Neural progenitor cell (in vitro differentiated cells): ENCODE measurements at places on chromosomes 3 and 15.

DNA sequence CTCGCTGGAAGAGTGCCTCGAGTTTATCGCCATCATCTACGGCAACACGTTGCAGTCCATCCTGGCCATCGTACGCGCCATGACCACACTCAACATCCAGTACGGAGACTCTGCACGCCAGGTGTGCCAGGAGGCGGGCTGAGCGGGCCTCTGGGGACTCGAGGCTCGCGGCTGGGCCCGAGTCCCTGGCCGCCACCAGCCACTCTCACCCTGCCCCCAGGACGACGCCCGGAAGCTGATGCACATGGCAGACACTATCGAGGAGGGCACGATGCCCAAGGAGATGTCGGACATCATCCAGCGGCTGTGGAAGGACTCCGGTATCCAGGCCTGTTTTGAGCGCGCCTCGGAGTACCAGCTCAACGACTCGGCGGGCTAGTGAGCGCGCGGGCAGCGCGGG lies 1.9 kb downstream of the GNAT1 start:
- no peak for DNase-seq

GRCh38 chr15:95658799-95659198 lies 671.7 kb upstream of the NR2F2 start:
- DNase-seq: no peak

DNA sequence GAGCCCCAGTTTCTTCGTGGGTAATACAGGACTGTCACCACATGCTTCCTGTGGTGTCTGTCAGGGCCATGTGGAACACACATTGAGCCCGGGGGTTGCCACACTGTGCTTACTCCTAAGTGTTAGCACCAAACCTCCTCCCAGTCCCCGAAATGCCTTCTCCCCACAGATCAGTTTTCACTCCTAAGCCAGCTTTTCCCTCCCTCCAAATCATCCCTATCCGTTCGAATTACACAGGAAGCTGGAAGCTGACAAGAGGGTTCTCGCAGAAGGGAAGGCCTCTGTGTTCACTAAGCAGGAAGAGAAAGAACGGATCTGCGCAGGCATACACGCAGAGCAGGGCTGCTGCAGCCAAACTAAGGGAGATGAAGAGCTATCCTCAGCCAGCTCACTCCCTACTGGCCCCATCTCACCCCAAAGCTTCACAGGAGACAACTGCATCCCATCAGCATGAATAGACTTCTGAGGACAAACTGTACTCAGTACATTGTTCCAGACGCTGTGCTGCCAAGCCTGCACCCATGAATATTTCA lies 32.3 kb downstream of the XXYLT1 start:
- no peak for DNase-seq

DNA sequence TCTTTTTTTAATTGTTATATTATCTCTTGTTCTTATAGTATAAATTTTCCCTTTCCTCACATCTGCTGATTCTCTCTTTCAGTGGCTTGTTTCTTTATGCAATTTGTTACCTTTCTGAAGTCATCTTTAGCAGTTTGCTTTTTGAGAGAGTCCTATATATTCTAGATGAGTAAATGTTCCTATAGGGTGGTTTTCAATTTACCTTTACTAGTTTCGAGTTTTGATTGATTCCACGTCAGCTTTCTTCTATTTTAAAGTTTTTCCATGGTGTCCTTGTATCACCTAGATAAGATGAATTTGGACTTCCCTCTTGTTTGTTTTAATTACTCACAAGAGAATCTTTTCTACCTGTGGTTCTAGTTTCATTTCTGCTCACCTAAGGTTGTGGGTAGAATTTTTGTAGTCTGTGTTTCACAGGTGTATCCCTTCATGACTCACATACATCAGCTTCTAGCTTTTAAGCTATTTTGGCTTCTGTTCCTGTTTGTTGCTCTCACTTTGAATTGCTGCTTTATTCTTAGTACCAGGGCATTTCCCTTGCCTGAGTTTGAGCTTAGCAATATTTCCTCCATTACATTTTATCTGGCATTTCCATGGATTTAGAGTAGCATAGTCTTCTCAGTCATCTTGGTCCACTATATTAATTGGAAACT lies 6.4 kb downstream of the TEX9 start:
- no peak for DNase-seq

GRCh38 chr3:129554356-129555152 lies 11.6 kb downstream of the H1-8 start:
- peak; percentile 39 for DNase-seq

- DNase-seq: peak; percentile 71
Observed at GRCh38 chr3:157129803-157130466, 30.0 kb downstream of the CCNL1 start.

DNA sequence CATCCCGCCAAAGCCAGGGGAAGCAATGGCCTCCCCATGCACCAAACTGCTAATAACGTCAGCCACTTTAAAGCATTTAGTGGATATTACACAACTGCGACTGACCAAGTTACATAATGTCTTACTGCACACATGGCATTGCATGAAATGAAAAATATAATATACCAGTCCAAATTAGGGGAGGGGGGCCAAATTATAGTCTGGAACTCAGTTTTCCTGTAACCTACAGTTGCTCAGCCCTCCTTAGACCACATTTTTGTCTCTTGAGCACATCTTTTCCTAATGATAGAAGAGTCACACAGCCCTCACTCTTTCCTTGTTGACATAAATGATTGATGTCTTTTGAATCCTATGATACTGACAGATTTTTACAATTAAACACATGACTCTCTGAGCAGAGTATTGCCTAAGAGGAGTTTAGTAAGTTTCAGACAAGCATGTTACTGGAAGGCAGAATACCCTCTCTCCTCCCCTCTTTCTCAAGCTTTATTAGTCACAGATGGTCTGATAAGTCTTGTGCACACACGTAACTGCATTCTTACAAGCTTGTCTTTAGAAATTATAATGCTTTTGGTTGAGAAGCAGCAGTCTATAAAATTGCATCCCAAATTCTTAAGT lies 1.1 kb upstream of the PLD1 start:
- no peak for DNase-seq

GRCh38 chr15:81326466-81327212 lies 2.7 kb upstream of the STARD5 start:
- DNase-seq: no peak

DNA sequence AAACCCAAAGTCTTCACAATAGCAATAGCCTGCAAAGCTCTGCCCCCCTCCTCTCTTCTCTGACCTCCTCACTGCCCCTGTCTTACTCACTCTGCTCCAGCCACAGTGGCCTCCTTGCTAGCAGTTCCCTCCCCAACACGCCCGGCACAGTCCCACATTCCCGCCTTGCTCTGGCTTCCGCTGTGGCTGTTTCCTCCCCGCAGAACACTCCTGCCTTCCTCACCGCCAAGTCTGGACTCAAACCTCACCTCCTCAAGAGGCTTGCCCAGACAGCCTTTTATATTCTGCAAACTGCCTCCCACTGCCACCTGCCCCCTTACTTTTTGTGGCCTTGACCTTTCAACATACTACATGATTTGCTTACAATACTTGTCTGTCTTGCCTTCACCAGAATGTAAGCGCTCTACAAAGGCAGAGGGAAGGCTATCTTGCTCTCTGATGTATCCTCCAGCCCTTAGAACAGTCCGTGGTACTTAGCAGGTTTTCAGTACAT lies 406 bp upstream of the MPI start:
- DNase-seq: peak; percentile 51

GRCh38 chr15:27668471-27669220 lies 430.5 kb downstream of the OCA2 start:
- DNase-seq: no peak

DNA sequence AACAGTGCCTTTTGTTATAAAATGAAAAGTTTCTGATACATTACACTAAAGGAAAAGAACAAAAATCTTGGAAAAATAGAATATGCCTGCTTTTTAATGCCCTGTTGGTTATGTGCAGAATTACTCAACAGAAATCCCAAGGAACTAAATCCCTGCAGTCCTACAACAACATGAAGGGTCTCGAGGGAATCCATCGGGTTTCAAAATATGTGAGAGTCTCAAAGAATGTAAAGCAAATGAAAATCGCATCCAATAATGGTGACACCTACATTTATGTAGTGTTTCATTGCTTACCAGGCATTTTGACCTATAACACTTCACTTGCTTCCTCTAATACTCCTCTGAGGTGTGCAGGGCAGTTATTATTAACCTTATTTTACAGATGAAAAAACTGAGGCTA lies 411.3 kb downstream of the FOXP1 start:
- no peak for DNase-seq

DNA sequence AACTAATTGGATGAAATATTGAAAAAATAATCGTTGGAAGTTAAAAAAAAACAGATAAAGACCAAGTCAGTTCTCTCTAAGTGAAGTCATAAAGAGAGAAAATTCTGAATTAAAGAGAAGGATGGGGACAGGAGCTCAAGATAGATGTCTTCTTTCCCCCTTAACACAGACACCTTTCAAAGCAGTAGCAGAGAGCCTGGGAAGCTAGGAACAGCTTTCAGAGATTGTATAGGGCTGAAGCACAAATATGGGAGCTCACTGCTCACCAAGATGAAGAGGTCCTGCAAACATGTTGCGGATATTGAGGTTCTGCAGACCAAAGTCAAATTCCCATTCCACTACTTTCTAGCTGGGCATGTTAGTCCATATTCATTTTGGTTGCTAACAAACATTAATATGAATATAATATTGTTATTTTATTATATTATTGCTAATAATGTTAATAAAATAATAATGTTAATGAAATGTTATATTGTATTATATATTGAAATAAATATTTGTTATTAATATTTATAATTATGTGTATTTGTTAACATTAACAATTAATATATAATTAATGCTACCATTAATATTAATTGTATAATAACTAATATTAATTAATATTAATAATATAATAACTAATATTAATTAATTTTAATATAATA lies 319.1 kb downstream of the OXSM start:
- DNase-seq: no peak

GRCh38 chr3:123883111-123883510 lies 1.0 kb downstream of the MYLK start:
- DNase-seq: no peak

DNA sequence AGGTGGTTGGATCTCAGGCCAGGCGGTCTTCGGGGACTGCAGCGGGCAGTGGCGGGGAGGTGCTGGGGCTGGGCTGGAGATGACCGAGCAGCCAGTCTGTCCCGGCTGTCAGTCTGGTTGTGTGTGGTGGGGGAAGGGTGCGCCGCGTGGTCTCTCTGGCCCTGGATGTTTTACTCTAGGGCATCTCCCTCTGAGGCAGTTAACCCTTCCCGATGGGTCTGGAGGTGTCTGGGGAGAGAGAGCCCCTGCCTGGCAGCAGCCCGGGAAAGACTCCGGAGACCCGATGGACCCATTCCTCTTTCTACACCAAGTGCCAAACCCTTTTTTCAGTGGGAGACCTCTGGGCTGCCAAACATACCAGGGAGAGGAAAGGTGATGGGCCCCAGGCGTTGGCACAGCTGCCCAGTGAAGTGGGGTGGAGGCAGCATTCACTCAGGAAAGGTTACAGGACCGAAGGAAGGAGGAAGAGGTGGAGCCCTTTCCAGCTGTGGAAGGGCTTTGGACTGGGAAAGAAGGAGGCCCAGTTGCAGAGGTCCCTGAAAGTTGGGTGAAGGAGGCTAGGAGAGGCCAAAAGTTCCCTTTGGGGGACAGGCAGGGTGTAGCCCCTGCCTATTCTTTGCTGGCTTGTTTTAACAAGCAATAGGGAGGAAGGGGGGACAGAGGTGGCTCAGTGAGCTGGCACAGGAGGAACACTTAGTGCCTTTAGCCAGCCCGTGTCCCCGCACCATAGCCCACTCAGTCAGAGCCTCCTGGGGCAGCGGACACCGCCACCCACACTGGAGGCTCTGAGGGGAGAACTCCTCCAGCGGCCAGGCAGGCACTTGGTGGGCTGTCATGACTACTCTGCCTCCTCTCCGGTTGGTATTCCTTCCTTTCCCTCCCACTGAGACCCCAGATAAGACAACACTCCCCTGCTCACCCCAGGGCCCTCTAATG lies 2.7 kb upstream of the BAHD1 start:
- no peak for DNase-seq

GRCh38 chr3:190227064-190227463 lies 95.2 kb downstream of the CLDN1 start:
- DNase-seq: no peak

- no peak for DNase-seq
Observed at GRCh38 chr3:183312433-183312832, 59.4 kb downstream of the B3GNT5 start.

DNA sequence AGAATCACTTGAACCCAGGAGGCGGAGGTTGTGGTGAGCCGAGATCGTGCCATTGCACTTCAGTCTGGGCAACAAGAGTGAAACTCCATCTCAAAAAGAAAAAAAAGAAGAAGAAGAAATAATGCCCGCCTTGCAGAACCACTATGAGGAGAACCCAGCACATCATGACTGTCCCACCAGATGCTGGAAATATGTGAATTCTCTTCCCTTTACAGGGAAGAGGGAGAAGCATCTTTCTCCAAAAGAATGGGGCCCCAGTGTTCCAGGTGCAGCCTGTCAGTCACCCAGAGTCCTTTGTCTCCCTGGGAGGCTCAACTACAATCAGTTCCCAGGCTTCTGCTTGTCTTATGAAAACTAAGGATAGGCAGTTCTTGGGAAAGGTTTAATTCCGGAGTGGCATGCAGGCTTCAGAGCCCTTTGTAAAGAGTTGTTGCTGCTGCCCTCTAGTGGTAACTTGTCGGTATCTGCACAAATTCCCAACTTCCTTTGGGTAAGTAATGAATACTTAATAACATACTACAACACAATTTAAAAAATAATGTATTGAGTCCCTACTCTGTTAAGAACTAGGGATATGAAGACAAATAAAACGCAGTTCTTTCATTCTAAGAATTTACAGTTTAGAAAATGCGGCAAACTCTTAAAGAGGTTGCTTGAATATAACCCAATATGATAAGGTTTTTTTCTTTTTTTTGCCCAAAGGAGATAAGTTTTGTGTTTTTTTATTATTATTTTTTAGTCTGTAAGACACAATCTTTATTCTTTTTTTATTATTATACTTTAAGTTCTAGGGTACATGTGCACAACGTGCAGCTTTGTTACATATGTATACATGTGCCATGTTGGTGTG lies 18.6 kb upstream of the TICRR start:
- peak; percentile 85 for DNase-seq

- DNase-seq: no peak
Observed at GRCh38 chr3:44848634-44849033, 13.1 kb upstream of the TMEM42 start.

DNA sequence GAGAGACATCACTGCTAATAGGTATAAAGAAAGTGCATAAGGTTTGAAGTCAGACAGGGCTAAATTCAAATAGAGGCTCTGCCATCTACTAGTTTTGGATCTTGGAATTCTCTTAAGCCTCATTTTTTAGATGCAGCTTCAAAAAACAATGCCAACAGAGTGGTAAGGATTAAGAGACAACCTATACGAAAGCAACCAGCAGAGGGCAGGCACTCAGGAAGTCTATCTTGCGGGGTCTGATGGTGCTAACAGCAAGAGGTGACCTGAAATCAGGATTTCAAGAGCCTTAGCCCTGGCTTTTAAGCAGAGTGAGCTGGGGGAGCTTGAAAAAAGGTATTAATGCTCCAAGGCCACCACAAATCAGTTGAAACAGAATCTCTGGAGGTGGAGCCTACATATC lies 40.7 kb downstream of the LDHAL6B start:
- DNase-seq: peak; percentile 84

- DNase-seq: no peak
Observed at GRCh38 chr3:36501616-36502015, 121.3 kb downstream of the STAC start.
